ENCODE measurements at places on chromosomes 12 and 14.
A peak's percentile ranks its signal among the peaks of the same experiment; 100 is the strongest.

DNA sequence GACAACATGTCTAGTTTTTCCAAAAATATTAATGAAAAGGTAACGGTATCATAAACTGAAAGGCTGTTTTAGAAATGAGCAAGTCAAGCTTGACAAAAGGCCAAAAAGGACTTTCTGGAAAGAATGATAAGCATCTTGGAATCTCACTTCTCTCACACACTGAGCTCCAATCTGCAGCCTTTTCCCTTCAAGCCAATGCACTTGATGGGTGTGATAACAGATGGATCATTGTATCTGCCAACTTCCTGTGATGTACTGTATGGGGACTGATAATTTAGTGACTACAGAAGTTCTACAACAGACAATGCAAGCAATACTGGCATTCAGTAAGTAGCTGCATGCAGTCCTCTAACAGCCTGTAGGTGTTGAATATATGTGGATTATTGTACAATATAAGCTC, 147.1 kb downstream of the MED13L start:
- DNase-seq, result no peak

DNA sequence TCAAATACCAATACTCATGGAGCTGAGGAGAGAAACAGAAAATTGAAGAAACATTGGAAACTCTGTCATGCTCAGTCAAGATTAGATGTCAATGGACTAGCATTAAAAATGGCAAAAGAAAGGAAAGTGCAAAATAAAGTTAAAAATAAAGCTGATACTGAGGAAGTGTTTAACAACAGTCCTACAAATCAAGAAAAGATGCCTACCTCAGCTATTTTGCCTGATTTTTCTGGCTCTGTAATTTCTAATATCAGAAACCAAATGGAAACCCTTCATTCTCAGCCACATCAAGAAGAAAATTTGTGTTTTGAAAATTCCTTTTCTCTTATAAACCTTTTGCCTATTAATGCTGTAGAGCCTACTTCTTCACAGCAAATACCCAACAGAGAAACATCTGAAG, 40.5 kb downstream of the METTL25 start:
- DNase-seq, result no peak

DNA sequence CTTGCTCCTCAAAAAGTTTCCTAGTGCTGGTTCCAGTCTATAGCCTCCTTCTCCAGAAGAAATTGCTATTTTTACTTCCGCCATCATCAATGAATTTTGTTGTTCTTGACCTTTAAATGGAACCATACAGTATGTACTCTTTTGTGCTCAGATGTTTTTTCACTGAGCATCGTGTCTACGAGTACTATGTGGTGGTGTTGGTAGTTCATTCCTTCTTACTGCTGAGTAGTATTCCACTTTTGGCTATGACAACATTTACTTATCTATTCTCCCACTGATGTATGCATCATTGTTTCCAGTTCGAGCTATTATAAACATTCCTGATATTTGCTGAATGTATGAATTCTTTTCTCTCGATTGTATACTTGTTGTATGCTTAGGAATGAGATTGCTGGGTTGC, 28.6 kb downstream of the SLC2A14 start:
- no peak for DNase-seq

DNA sequence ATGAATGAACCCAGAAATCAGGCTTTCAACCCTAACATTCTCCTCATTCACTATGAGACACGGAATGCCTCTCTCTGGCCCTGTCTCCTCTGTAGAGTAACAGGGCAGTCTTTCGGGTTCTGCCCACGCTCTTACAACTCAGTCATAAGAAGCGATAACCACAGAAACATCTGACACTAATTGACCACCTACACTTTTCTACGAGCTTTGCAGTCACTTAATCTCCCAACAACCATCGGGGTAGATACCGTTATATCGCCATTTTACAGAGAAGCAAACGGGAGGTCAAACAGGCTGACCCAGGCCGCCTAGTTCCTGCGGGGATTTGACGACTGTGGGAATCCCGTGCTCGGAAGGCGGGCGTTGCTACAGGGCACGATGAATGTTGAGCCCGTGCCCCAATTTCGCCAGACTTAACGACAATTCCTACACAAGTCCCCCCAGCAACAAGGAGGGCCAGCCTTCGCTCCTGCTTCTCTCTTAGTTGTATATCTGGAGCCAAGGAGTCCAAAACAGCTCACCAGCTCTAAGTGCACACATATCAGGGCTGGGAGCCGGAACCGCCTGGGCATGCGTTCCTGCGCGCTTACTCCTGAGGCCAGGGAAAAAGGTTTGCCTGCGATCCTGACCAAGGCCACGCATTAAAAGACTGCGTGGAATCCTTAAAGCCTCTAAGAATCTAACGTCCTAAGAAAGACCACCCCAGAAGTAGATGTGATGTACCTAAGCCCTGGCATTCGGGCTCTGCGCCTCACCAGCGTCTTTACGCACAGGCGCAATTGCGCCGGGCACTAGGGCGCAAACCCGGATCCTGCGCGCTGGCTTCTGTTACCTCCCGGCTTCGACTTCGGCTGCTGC, 38.7 kb upstream of the TBX5 start:
- no peak for DNase-seq

DNA sequence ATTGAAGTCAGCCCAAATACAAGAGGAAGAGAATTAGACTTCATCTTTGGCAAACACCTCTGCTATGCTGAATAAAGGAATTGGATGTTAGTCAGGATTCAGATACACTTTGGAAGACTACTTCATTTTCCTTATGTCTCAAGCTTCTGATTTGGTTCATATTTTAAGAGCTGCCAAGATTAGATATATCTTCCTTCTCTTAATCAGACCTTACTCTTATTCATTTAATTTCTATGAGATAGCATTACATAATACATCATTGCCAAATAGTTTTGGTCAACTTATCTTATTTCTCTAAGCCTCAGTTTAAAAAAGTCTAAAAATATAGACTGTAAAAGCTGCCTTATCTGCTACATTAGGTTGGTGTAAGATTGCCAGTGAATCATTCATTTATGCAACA, 330.6 kb upstream of the NAV3 start:
- no peak for DNase-seq

- DNase-seq, result no peak
These were observed 28.8 kb downstream of the HECTD4 start for GRCh38 chr12:112353393-112353792.

- DNase-seq, result no peak
These were observed 78.4 kb downstream of the DAD1 start for GRCh38 chr14:22510527-22511110.

DNA sequence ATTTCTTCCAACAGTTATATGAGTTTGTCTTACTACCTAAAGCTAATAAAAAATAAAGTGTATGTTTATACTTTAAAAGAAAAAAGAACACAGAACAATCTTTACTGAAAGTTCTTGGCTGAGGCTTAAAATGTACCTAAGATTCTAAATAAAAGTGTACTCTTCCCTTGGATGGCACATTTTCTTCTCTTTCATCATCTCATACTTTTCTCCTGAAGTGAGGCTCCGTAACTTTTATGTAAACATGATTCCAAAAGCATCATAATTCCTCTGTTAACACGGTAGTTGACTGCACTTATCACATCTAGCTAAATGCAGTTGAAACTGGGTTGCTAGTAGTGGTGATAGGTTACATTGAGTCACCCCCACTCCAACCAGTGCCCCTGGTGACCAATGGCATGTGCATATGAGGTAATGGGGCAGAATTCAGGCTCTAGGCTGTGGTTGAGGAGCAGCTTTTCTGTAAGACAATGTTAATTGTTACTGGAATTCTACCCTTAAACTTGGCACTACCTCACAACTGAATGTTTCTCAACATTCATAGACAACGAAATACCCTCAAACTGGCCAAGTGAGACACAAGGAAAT, 38.4 kb downstream of the WASHC3 start:
- DNase-seq, result no peak

DNA sequence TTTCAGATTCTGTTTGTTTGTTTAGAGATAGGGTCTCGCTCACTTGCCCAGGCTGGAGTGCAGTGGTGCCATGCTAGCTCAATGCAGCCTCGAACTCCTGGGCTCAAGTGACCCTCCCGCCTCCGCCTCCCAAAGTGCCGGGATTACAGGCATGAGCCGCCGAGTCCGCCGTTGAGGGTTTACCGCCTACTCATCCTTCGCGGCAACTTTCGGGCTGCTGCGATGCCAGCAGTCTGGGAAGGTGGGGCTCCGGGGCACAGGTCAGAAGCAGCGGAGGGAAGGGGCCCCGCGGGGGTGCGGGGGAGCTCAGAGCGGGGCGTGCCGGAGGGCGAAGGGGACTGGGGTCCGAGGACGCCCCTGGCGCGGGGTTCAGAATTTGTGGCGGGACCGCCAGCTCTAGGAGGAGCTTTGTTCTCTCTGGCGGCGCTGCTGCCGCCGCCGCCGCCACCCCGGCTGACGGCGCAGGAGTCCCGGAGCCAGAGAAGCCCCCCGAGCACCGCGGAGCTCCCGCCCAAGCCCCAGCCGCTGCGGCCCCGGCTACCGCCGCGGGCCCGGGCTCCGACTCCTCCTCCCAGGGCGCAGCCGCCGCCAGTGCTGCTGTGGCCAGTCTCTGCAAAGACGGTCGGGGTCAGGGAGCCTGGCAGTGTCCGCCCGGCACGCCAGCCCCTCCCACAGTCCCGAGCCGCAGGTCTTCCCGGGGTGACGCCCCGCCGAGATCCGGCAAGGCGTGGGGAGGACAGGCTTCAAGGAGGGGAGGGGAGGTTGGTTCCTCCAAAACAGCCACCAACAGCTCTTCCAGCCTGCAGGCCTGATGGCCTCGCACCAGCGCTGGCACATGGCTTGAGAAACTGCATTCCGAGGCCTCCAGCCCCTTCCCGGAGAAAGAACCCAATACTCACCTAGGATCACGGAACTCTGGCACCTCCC, 10.9 kb upstream of the KRT77 start:
- DNase-seq, result no peak

GRCh38 chr12:123449856-123450255, 8.1 kb upstream of the SNRNP35 start:
- no peak for DNase-seq

GRCh38 chr14:90355540-90356518, 24.1 kb upstream of the NRDE2 start:
- DNase-seq, result no peak

GRCh38 chr14:36767603-36768281, 106.1 kb downstream of the PAX9 start:
- no peak for DNase-seq

DNA sequence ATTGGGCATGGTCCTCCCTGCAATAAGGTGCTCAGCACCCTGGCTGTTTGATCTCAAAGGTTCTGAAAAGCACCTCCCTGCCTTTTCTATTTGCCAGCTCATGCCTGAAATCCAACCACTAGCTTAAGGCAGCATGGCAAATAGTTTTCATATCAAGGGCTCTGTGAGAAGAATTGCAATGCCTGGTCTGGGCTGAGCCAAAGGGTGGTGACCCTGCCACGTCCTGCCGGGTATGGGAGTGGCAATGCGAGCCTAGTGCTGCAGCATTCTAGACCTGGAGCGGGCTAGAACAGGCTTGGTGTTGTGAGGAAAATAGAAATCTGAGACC, 2.3 kb upstream of the SCNN1A start:
- no peak for DNase-seq

DNA sequence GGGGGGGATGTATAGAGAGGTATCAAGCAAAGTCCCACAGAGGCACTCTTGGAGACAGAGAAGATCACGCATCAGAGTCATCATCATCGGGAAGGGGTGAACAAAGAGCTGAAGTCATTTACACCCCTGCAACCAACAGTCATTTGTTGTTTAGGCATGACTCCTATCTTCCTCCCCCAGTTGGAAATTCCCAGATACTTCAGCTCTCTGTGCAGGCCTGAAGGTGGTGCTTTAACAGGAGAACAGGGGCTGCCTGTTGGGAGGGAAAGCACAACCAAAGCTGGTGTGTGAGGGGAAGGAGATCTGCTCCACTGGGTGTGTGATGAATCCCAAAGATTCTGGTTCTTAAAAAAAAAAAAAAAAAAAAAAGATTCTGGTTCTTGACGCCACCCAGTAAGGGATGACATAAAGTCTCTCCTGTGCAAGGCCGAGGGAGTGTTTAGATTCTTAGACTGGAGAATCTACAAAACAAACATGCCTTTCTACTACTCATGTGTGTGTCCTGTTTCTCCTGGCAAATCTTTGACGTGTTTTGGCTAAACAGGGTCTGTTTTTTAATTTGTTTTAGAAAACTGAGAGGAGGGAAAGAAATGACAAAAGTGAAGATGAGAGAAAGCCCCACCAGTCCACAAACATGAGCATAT, 121.0 kb upstream of the ARHGAP5 start:
- DNase-seq, result no peak

GRCh38 chr14:64238049-64238448, 56.1 kb downstream of the ESR2 start:
- DNase-seq, result no peak

- DNase-seq, result no peak
These were observed 20.2 kb upstream of the MLEC start for GRCh38 chr12:120666571-120667390.

DNA sequence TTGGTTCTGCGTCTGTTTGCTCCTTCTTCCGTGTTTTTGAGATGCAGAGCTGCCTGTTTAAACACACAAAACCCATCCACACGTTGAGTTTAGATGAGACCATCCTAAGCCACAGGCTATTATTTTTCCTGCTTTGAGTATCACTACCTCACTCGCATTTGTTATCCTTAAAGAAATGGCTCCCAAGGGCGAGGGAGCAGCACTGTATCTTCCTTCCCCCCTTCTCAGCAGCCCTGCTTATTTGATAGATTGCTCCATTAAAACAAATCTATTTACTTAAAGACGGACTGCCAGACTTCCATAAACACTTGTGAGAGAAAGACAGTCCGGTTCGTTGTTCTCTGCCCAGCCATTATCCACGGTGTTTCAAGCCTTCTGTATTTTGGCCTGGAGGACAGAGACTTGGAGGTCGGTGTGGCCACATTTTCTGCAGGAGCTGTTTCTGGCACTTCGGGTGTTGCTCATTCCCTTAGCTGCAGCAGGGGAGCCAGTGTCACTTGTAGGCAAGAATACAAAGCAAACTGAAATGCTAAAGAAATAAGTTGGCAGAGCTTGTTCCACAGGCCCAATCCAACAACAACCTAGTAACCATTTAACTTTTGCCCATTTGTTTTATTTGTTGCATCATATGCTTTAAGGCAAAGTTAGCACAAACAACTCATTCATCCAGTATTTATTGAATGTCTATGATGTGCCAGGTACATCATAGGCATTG, 275.4 kb downstream of the TTC6 start:
- no peak for DNase-seq

GRCh38 chr12:117098361-117099217, 627 bp downstream of the TESC start:
- peak; percentile 59 for DNase-seq

GRCh38 chr12:121489874-121490273, 90.0 kb downstream of the RNF34 start:
- no peak for DNase-seq
